HTR-8/SVneo (cell line): ENCODE measurements at places on chromosomes 11 and 22.

GRCh38 chr11:92703449-92703830 lies 266.0 kb upstream of the MTNR1B start:
- no peak for DNase-seq

GRCh38 chr22:26265281-26265680 lies 96.0 kb downstream of the SEZ6L start:
- no peak for DNase-seq

- no peak for DNase-seq
Observed at GRCh38 chr11:2387266-2387987, 10.3 kb downstream of the CD81 start.

GRCh38 chr22:44213489-44214043 lies 32.8 kb downstream of the PARVG start:
- DNase-seq = no peak

DNA sequence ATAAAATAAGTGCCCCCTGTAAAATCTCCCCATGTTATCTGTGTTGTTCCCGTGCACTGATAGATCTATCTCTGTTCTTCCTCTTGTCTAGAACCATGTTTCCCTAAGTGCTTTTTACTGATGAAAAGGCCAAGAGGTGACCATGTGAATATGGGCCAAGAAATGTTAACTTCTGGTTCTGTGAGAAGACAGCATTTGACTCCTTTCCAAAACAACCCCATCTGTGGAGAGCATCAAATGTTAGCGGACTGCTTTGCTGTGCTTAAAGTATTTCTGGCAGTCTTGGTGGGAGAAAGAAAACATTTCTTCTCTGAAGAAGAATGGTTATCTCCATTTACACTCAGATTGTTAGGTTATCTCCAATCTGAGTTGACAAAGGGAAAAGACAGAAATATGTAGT lies 58.6 kb upstream of the GUCY1A2 start:
- no peak for DNase-seq

GRCh38 chr11:3037040-3037944 lies 19.9 kb downstream of the CARS1 start:
- peak; percentile 63 for DNase-seq

DNA sequence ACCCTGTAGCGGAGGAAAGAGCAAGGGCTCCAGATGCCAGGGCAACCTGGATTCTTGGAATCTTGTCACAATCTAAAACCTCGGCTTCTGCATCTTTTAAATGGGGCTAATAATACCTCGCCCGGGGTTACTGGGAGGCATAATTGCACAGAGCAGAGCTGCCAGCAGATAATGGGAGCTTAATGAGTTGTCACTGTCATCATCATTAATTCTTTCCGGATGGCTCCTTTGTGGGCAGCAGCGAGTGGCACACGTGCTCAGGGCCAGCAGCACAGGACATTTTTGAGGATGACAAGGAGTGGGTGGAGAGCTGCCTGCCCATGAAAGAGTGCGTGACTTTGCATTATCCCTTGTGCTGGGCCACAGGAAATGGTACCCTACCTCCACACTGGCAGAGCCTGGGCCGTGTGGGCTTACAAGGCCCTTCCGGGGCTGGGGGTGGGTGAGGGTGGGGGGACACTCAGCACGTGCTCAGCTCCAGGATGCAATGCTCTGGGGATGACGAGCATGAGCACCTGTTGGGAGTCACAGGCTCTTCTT lies 5.7 kb downstream of the PDGFB start:
- no peak for DNase-seq
